GM12878 (cell line): ENCODE measurements at places on chromosomes 6 and 20. TPM values are rescaled to one million over a fixed set of nuclear protein-coding genes. Genes with fewer than 3 reads are reported as not detected.

GRCh38 chr6:67221226-67221625, 1413.9 kb upstream of the ADGRB3 start:
- H3K27me3 ChIP-seq: no peaks in the 10 kb centered on the region
- no peak overlapping the region for H3K4me3 ChIP-seq
- DNase-seq: no peak
- no peaks in the 10 kb centered on the region for H3K36me3 ChIP-seq
- no peak overlapping the region for H3K27ac ChIP-seq
- H3K4me1 ChIP-seq: no peaks in the 10 kb centered on the region

TRIM31 gene
- total RNA-seq: 0.18 and 0.35 TPM in 2 replicates

- H3K4me3 ChIP-seq: no peak overlapping the region
- no peak for DNase-seq
- H3K4me1 ChIP-seq: peaks cover 4% of the 10 kb centered on the region
These were observed 256.5 kb upstream of the RREB1 start for GRCh38 chr6:6851059-6851948.

- H3K36me3 ChIP-seq: no peaks in the 10 kb centered on the region
- no peak overlapping the region for H3K4me3 ChIP-seq
- H3K4me1 ChIP-seq: no peaks in the 10 kb centered on the region
- no peaks in the 10 kb centered on the region; the same call in 1 of the 2 replicates for H3K27me3 ChIP-seq
These were observed 171.3 kb downstream of the SYNDIG1 start for GRCh38 chr20:24640686-24641085.

- no peaks in the 10 kb centered on the region for H3K27me3 ChIP-seq
- H3K36me3 ChIP-seq: no peaks in the 10 kb centered on the region
- no peak overlapping the region for H3K4me3 ChIP-seq
- no peak for DNase-seq
These were observed 456.0 kb upstream of the PTCHD4 start for GRCh38 chr6:48567016-48567415.
